Activated T-cell treated with anti-CD3 and anti-CD28 coated beads for 1 hour (primary cell): ENCODE measurements at places on chromosomes 13 and 19.

DNA sequence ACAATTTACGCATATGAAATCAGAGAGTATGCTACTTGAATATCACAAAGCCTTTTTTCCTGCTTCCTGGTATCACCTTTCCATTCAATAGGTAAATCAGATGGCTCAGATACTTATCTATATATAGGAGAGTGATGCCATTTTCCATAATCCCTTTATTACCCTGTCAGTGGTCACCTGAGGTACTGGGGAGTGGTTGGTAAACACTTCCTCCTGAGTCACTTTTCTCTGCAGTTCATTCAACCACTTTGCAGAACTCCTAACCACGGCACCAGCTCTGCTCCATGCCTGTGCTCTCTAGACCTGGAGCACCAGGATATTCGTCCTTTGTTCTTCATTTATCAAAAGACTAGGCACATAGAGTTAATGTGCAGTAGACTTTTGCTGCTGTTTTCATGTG, 748.5 kb upstream of the KLHL1 start:
- DNase-seq, result no peak

- no peak for DNase-seq
These were observed 26.9 kb downstream of the SULT2B1 start for GRCh38 chr19:48578891-48579290.

- no peak for DNase-seq
These were observed 34.2 kb downstream of the THSD1 start for GRCh38 chr13:52371736-52372247.

- DNase-seq, result no peak
These were observed 2.3 kb upstream of the ILF3 start for GRCh38 chr19:10651851-10652250.

DNA sequence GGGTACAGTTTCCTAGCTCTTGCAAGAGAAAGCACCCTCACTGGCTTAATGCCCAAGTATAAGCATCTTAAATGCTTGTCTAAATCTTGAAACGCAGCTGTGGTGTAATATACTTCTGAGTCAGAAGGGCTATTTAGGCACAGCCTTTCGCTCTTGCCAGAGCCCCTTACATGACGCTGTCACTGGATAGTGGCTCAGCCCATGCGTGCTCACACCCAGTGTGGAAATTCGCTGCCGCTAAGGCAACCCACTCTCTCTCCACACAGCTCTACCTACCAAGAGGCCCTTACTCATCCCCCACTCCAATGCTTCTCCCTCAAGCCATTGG, 24.0 kb downstream of the UQCRFS1 start:
- DNase-seq, result no peak

DNA sequence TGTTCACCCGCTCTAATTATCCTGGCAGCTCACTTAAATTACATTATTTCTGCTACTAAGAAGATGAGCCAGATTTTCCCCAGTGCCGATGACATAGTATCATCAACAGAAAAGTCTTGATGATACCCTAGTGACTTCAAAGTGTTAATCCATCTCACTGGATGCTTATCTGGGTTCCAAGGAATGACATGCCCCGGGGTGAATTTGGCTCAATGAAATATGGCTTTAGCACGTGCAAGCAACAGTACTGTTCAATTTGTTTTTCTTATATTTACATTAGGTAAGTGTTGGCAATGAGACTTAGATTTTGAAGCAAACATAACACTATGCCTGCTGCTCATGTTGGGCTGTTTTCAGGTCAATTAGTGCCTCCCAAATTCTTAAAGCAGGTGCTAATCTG, 548.2 kb upstream of the SLITRK1 start:
- DNase-seq, result no peak

- peak; percentile 17 for DNase-seq
These were observed at the start of gene FAM124A for GRCh38 chr13:51222037-51222685. FAM124A (plus strand) TSS chr13:51222398; CDS start chr13:51222502, 104 bp downstream.

- DNase-seq, result no peak
These were observed 72.9 kb upstream of the FARP1 start for GRCh38 chr13:98069985-98070384.

GRCh38 chr13:26262156-26262555, 8.2 kb downstream of the CDK8 start:
- DNase-seq, result no peak

GRCh38 chr13:83937579-83937978, 55.3 kb upstream of the SLITRK1 start:
- DNase-seq, result no peak

DNA sequence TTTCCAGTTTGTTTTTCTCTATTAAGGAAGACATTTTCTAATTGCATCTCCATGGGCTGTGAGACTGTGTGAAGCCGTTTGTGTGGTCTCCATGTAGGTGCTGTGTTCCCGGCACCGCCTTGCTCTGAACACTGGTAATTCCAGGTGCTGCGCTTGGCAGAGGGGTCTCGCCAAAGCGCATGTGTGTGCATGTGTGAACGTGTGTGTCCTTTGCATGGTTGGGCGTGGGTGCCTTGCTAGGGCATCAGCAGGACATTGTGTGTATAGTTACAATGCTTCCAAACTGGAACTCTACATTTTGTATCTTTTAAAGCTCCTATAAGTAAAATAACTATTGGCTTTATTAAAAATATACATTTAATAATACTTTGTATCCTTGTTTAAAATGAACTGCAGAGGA, 9.8 kb upstream of the GPI start:
- DNase-seq, result no peak

- no peak for DNase-seq
These were observed 386.5 kb downstream of the PCDH17 start for GRCh38 chr13:58018020-58018419.
